HFFc6 (cell line): ENCODE measurements at places on chromosomes 4 and X. TPM values are rescaled to one million over a fixed set of nuclear protein-coding genes. Genes with fewer than 3 reads are reported as not detected.

GRCh38 chrX:50905334-50905733, 5.2 kb upstream of the BMP15 start:
- no peaks in the 10 kb centered on the region for H3K27me3 ChIP-seq
- no peak for DNase-seq
- H3K36me3 ChIP-seq: no peaks in the 10 kb centered on the region
- H3K4me3 ChIP-seq: no peak overlapping the region
- no peaks in the 10 kb centered on the region for H3K4me1 ChIP-seq

DNA sequence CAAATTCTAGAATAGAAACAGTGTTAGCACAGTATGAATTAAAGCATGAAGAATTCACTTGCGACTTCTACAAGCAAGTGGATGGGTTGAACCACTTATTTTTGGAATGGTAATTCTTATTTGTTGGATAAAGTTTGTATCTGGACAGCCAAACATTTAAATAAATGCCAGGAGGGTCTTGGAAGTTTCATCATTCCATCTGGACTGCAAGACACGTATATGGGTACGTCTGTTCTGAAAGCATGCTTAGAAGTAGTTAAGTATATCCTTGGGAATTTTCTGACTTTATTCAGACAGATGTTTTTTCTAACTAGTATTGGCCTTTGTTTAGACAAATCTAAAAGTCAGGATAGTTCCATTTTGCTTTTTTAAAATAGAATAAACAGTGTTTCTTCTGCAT, 77.5 kb upstream of the CASK start:
- H3K27ac ChIP-seq: no peak overlapping the region
- H3K36me3 ChIP-seq: no peaks in the 10 kb centered on the region
- H3K27me3 ChIP-seq: peaks cover 2% of the 10 kb centered on the region
- no peak for DNase-seq

The EPHA5 gene
- not detected in 3 replicates for total RNA-seq

GRCh38 chr4:185088899-185089298, 54.2 kb upstream of the SLC25A4 start:
- DNase-seq: no peak
- H3K36me3 ChIP-seq: no peaks in the 10 kb centered on the region
- no peaks in the 10 kb centered on the region for H3K4me1 ChIP-seq

The ADH4 gene
- not detected in 3 replicates for total RNA-seq
